ENCODE measurements at places on chromosomes 12 and 14.

DNA sequence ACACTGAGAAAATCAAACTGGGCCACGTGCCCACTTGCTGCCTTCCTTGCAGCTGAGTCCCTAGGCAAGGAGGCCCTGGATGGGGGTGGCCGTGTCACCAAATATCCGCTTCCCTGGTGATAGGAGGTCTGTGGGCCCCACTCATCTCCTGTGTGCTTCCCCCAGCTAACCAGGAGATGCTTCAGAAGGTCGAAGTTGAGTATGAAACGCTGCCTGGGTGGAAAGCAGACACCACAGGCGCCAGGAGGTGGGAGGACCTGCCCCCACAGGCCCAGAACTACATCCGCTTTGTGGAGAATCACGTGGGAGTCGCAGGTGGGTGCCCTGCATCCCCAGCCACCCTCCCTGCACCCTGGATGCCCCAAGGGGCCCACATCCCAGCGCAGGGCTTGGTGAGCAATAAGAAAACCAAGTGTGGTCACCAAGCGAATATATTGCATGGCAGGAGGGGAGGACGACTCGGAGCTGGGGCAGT is 6.8 kb upstream of the SIVA1 start:
- DNase-seq = no peak

DNA sequence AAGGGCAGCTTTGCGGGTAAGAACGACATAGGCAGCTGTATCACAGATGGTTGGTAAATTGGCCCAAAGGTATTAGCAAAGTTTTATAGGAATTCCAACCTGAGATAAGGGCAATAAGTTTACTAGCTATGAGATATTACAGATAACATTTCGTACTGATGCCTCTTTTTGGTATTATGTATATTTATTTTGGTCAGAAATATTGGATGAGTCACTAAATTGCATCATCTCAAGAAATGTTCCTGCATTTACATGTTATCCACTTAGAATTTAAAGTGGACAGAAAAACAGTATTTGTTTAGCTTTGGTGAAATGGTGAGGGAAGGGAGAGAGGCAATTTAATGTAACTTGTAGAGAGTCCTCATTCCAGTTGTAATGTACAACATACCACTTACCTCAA is 65.1 kb upstream of the PZP start:
- no peak for DNase-seq

- no peak for DNase-seq
These were observed 95.3 kb downstream of the BICD1 start for GRCh38 chr12:32201976-32202375.

GRCh38 chr12:92987362-92987761 is 58.3 kb upstream of the EEA1 start:
- no peak for DNase-seq

GRCh38 chr12:15214851-15215601 is 6.2 kb downstream of the RERG start:
- no peak for DNase-seq

GRCh38 chr12:11929714-11930113 is 141.0 kb upstream of the BCL2L14 start:
- no peak for DNase-seq

GRCh38 chr12:23108957-23109356 is 484.0 kb downstream of the ETNK1 start:
- DNase-seq = no peak

DNA sequence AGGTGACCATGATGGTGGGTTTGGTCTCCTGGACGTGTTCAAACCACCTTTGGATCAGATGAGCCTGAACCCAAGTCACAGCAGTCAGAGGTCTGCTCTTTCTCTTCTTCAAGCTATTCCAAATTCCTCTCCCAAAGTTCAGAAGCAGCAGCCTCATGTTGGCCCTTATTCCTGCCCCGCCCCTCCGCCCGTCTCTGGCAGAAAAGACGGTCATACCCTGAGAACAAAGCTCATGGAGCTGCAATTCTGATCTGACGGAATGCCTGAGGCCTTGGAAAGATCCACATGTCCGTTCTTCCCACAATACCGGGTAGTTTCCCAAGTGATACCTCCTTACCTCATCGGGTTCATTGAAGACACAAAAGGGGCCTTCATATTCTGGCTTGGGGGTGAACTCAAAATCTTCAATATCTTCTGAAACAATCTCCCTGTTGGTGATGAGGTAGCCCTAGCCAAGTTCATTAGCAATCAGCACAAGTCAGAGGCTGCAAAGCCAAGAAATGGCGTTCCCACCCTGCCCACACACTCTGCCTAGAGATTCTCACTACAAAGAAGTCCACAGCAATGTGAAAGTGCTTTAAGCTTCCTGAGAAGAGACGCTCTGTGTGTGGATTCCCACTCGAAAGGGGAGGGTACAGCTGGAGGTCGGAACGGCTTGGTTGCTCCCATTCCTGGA is 11.2 kb downstream of the POLE start:
- no peak for DNase-seq

DNA sequence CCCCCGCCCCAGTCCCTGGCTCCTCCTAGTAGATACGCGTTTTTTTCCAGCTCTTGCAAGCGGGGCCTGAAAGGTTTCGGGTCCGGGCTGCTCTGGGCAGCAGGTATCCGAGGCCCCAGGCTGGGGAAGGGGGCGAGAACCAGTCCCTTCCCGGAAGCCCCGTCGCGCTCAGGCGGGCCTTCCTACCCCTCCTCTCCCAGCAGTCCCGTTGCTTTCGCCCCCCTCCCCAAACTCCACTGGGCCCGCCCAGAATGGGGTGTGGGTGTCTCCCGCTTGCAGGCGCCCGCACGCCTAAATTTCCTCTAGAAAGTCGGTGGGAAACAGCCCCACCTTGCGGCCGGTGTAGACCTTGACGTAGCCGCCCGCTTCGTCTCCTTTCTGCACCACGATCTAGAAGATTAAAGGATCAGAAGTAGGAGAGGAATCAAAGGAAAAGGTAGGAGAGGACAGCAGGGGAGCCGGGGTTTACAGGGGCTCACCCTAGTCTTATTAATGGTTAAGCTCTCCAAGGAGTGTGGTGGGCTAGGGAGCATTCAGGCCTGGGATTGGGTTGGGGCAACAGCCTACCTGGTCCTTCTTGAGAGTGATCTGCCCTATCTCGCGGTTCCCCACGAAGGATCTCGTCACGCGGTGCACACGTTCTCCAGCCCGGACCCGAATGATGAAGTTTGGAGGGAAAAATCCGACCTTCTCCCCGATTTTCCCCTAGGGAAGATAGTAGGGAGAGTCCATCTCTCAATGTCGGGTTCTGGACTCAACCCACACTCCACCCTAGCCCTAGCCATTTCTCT is 7.3 kb downstream of the STAC3 start:
- DNase-seq = peak; percentile 60

- no peak for DNase-seq
These were observed 37.7 kb downstream of the LRRC74A start for GRCh38 chr14:76863724-76864407.

DNA sequence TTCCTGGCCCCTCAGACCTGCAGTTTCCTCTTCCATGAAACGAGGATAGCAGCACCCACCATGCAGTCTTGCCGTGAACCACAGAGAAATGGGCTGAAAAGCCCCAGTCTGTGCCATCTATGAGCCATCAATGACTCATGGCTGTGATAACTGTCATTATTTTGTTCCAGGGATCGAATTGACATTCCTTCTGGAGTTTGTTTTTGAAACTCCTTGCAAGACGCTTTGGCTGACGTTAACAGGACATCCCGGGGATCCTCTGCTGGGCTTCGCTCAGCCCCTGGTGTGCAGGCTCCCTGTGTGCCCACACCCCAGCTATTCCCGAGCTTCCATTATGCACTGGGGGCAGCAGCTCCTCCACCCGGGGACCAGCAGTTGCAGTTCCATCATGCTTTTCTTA is 33.8 kb downstream of the MMAB start:
- DNase-seq = no peak

- no peak for DNase-seq
These were observed 14.4 kb upstream of the FAM181A start for GRCh38 chr14:93912782-93913181.

DNA sequence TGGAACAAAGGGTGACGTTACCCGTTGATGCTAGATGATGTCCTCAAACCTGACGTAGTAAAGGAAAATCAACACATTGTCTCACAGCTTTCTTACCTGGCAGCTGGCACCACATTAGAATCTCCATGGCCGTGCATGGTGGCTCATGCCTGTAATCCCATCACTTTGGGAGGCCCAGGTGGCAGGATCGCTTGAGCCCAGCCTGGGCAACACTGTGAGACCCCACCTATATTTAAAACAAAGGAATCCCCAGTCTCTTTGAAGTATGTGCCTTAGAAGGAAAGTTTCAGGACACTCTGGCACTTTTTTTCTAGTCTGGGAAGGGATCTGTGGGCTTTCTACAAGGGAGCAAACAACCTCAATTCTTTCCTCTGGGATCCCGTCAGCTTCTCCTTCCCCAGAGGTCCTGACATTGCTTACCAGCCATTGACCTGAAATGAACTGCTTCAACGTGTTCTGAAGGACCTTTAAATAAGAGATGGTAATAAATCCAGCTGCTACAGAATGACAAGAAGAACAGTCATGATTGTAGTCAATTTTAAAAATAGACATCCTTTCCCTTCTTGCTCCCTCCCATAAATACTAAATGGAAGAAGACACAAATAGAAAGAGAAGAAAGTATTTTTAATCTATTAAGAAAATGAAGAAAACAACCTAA is 33.7 kb upstream of the TTC7B start:
- no peak for DNase-seq

DNA sequence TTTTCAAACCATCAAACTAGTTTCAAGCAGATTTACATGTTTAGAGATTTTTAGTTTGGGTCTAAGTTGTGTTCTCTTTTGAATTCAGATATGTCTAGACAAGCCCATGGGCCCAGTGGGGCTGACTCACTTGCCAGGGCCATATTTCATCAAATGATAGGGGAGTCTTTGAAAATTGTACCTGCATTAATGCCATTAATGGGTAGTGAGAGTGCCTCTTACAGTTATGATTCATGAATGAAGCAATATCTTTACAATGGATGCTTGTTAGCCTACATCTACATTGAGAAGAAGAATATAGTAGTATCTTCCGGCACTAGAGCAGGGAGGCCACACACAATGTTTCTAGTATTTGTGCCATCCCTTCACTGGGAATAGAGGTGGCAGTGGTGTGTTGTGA is 174.2 kb upstream of the E2F7 start:
- no peak for DNase-seq

- no peak for DNase-seq
These were observed 8.2 kb downstream of the ZFC3H1 start for GRCh38 chr12:71655495-71655894.

DNA sequence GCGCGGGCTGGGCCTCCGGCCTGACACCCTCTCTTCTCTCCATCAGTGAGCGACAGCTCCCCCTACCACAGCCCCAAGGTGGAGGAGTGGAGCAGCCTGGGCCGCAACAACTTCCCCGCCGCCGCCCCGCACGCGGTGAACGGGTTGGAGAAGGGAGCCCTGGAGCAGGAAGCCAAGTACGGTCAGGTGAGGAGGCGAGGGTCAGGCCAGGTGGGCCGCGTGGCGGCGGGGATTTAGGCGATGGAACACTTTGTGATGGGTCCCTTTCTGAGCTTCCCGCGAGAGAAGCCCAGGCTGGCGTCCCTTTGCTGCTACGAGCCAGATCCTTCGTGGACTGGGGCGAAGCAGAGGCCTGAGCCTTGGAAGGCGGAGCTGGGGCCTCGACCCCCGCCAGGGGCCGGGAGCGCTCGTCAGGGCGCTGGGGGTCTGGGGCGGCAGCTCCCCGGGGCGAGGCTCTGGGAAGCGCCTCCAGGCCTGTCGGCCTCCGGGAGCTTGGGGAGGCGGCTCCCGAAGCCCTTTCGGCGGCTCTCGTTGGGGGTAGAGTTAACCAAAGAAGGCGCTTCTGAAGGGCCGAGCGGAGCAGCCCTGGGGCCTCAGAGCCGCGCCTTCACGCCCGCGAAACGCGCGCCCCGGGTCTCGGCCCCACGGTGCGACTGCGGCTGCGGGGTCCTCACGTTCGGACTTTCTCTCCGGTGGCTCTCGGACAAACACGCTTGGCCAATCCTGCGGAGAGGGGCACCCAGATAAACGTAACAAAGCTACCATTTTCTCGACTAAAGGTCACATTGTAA is 5.0 kb downstream of the PAX9 start:
- DNase-seq = no peak

DNA sequence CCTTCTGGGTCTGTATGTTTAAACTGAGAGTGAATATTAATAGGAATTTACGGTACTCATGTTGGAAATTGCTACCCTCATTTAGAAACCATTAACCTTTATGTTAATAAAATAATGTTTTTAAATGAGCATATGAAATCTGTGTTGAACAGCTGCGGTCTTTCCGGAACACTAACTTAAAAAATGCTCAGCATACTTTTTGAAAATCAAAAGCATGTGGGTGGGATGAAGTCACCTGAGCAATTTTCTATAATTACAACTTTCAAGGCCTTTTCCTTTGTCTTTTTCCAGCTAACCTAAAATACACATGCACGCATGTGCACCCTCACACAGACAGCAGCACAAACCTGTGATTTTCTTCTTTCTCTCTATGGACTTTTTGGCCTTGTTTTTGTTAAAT is 39.8 kb downstream of the BORCS5 start:
- no peak for DNase-seq

DNA sequence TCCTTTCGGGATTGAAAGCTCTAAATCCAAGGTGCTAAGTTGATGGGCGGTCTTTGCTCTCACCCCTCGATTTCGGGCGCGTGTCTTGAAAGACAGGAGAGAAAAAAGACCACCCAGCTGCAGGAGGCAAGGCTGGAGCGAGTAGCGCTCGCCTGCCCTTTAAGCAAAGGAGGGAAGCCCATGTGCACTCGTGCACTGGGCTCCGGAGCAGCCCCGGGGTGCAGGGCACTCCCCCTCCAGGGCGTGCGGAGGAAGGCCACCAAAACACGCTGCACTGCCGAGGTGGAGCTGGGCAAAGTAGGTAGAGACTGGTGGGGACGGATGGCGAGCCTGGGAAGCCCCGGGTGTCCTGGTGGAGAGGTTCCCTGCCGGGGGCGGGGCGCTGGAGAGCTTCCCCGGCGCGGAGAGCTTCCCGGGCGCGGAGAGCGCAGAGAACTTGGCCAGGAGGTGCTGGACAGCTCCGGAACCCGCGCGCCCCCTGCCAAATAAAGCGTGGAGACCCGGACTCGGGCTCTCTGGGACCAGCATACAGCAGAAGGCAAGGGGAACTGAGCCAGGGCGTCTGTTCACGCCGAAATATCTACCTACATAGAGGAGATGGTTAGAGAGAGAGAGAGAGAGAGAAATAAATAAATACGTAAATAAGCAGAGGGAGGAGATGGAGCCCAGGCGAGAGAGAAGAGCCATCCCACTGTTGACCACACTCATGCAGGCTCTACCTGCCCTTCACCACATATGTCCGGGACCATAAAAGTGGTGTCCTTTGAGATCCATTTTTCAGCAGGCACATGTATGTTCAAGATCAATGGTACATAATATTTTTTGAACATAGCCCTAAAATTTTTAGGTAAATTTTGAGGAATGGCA is 662 bp upstream of the NELL2 start:
- no peak for DNase-seq

All from stimulated activated CD4-positive, alpha-beta T cell treated with anti-CD3 and anti-CD28 coated beads, Interleukin-15, amount 100 ng/mL, for 1 hour (primary cell).